ENCODE measurements at places on chromosomes 13 and 19. TPM values are rescaled to one million over a fixed set of nuclear protein-coding genes. Genes with fewer than 3 reads are reported as not detected.

GRCh38 chr19:10227026-10227971 lies 3.8 kb downstream of the S1PR2 start:
- no peak overlapping the region for H3K4me3 ChIP-seq
- H3K4me1 ChIP-seq = peaks cover 5% of the 10 kb centered on the region
- DNase-seq = no peak
- no peaks in the 10 kb centered on the region for H3K36me3 ChIP-seq
- H3K27ac ChIP-seq = peak overlapping the region; percentile 28
- H3K27me3 ChIP-seq = no peaks in the 10 kb centered on the region

DNA sequence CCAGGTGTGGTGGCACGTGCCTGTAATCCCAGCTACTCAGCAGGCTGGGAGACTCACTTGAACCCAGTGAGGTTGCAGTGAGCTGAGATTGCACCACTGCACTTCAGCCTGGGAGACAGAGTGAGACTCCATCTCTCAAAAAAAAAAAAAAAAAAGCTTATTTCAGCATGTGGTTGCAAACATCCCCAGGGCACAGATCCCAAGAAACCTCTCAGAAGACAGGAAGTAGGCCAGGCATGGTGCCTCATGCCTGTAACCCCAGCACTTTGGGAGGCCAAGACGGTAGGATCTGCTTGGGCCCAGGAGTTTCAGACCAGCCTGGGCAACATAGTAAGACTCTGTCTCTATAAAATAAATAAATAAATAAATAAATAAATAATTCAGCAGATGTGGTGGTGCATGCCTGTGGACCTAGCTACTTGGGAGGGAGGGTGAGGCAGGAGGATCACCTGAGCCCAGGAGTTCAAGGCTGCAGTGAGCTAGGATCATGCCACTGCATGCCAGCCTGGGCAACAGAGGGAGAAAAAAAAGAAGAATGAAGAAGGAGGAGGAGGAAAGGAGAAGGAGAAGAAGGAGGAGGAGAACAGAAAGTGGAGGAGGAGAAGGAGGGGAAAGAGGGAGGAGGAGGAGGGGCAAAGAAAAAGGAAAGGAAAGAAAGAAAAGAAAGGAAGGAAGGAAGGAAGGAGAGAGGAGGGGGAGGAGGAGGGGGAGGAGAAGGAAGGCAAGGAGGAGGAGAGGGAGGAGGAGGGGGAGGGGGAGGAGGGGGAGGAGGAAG lies 4.3 kb upstream of the LRRC8E start:
- no peaks in the 10 kb centered on the region for H3K36me3 ChIP-seq
- no peak for DNase-seq
- H3K4me1 ChIP-seq = peaks cover 7% of the 10 kb centered on the region
- no peaks in the 10 kb centered on the region for H3K27me3 ChIP-seq

Gene C3
- total RNA-seq = 9,349 TPM

Gene TNFRSF19
- total RNA-seq = 1.5 TPM

Gene PTPRS
- 49.7 TPM for total RNA-seq

Gene ANKLE1
- 0.42 TPM for total RNA-seq

Gene SPRED3
- not detected for total RNA-seq
